Type B pancreatic cell (in vitro differentiated cells): ENCODE measurements at places on chromosomes 5 and 9. TPM values are rescaled to one million over a fixed set of nuclear protein-coding genes. Genes with fewer than 3 reads are reported as not detected.

DNA sequence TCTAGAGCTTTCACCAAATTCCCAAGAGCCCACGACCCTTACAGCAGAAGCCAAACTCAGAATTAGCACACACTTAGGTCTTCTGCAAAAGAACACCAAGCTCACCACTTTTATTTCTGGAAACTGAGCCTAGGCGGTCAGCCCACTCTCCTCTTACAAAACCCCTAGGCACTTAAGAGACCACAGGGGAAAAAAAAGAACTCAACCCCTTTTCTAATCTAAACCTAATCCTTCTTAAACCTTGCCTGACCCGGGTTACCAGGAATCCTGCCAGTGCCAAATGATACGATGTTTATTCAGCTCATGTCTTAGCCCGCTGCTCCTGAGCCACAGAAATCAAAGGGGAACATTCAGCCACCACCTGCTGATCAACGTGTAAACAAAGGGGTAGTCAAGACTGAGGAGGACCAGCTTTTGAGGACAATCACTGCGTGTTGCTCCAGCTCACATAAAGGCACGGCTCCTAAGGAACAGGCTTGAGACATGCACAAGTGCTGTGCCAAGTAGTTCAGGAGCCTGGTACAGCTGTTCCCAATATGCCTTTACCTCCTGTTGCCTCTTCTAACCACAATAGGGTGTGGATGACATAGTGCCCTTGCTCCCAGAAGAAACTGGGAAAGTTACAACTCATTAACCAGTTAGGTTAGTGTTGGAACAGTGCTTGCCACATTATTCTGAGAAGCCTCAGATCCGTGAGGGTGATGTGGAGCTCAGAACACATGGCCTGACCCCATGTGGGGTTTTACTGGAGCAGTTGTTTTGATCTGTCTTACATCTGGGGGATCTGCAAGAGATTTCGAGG, 49.3 kb downstream of the ZFAND5 start:
- H3K36me3 ChIP-seq, result no peaks in the 10 kb centered on the region
- no peaks in the 10 kb centered on the region for H3K27me3 ChIP-seq
- H3K4me3 ChIP-seq, result peak overlapping the region; percentile 11
- H3K4me1 ChIP-seq, result peaks cover 21% of the 10 kb centered on the region
- peak overlapping the region; percentile 40 for H3K27ac ChIP-seq
- DNase-seq, result no peak

DNA sequence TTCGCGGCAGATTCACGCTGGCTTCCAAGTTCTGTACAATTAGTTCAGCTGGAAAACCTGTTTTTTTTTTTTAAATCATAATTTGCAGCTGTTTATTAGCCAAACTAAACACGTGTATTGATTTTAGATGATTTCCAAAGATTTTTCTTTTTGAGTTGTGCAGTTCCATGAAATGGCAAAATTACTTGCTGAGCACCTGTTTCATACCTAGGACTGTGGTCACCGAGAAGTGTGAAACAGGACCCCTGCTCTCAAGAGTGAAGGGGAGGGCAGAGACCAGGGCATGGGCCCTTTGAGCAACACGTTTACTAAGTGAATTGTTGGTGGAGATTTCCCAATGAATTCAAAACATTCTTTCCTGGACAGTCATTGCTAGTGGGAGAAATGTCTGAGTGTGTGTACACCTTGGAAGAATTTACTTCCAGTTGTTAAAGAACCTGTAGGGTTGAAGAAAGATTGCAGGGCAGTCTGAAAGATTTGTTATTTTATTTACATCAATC, 688 bp downstream of the SNX24 start:
- peaks cover 3% of the 10 kb centered on the region for H3K36me3 ChIP-seq
- DNase-seq, result no peak
- peak overlapping the region; percentile 92 for H3K27ac ChIP-seq
- peaks cover 23% of the 10 kb centered on the region for H3K4me1 ChIP-seq

DNA sequence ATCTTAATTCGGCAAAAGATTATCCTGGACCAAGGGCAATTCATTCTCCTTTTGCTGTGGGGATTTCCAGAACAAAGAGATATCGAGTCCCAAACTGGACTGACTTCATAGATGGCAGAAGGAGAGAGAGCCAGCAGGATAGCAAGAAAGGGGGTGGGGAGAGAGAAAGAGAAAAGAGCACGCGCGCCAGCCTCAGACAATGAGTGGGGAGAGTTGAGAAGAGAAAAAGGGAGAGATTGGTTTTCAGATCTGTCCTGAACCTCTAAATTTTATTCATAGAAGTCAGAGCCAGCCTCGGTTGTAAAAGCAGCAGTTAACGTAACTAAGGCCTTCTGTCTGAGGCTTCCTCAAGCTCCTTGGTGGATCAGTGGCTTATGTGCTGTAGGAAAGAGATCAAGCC, 55.3 kb upstream of the ALDH1B1 start:
- DNase-seq, result no peak
- H3K36me3 ChIP-seq, result no peaks in the 10 kb centered on the region
- peaks cover 4% of the 10 kb centered on the region for H3K4me1 ChIP-seq
- no peak overlapping the region for H3K27ac ChIP-seq

- H3K27me3 ChIP-seq, result no peaks in the 10 kb centered on the region
- no peak overlapping the region for H3K27ac ChIP-seq
- H3K36me3 ChIP-seq, result no peaks in the 10 kb centered on the region
- H3K4me1 ChIP-seq, result no peaks in the 10 kb centered on the region
- no peak for DNase-seq
Observed at GRCh38 chr5:180101451-180102105, 30.0 kb upstream of the RNF130 start.

- H3K27ac ChIP-seq, result peak overlapping the region; percentile 79
- H3K4me3 ChIP-seq, result no peak overlapping the region
- no peak for DNase-seq
- peaks cover 6% of the 10 kb centered on the region for H3K36me3 ChIP-seq
Observed at GRCh38 chr9:129145316-129145715, 32.7 kb downstream of the IER5L start.

GRCh38 chr5:159426694-159427093, 96.4 kb upstream of the IL12B start:
- DNase-seq, result no peak
- H3K27ac ChIP-seq, result no peak overlapping the region
- H3K36me3 ChIP-seq, result no peaks in the 10 kb centered on the region
- H3K27me3 ChIP-seq, result peaks cover 23% of the 10 kb centered on the region

DNA sequence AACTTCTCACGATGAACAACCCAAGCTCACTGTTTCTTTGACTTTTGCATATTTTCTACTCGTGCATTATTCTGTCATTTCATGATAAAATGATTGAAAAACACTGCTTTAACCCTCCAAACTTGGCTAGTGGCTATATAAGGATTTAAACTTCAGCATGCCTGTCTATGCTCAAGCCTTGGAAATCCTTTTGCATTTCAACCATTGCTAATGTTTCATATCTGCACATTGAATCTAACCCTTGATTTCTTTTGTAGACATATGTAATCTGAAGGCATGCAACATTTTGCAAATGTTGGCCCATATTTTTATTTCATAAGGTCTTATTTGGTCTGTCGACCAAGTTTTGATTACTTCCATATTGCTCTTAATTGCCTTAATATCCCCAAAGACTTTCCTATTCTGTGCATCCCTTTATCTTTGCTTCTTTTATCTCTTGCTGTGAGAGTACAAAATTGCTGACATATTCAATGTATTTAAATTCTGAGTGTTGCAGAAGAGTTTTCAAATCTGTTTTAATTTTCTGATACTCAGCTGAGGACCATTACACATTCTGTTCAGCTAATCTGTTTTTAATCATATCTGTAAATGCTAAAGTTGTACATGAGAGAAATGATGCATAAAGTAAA, 403.7 kb upstream of the ZNF608 start:
- DNase-seq, result no peak
- H3K4me1 ChIP-seq, result peaks cover 52% of the 10 kb centered on the region
- H3K4me3 ChIP-seq, result no peak overlapping the region
- peaks cover 6% of the 10 kb centered on the region for H3K27me3 ChIP-seq
- H3K36me3 ChIP-seq, result no peaks in the 10 kb centered on the region

FCN1 gene
- not detected in 2 replicates for total RNA-seq

MED10 gene
- 32.3 and 38.4 TPM in 2 replicates for total RNA-seq

PCBD2 gene
- total RNA-seq, result 10.4 and 10.5 TPM in 2 replicates

ZFP37 gene
- total RNA-seq, result 3.6 and 7.4 TPM in 2 replicates

CCDC192 gene
- total RNA-seq, result 0.31 and 2.0 TPM in 2 replicates
